ENCODE measurements at places on chromosomes 12 and 14. TPM values are rescaled to one million over a fixed set of nuclear protein-coding genes. Genes with fewer than 3 reads are reported as not detected.

The NEMF gene
- total RNA-seq = 72.0 TPM

The IFNG-AS1 gene
- total RNA-seq = not detected

The PRR4 gene
- 0.93 TPM for total RNA-seq

The SAMD4A gene
- total RNA-seq = 110 TPM

The RNF212B gene
- total RNA-seq = not detected

The MRPL51 gene
- total RNA-seq = 116 TPM

The PRKAB1 gene
- 20.8 TPM for total RNA-seq

The ACVRL1 gene
- total RNA-seq = 85.2 TPM

The PGF gene
- 2.9 TPM for total RNA-seq

DNA sequence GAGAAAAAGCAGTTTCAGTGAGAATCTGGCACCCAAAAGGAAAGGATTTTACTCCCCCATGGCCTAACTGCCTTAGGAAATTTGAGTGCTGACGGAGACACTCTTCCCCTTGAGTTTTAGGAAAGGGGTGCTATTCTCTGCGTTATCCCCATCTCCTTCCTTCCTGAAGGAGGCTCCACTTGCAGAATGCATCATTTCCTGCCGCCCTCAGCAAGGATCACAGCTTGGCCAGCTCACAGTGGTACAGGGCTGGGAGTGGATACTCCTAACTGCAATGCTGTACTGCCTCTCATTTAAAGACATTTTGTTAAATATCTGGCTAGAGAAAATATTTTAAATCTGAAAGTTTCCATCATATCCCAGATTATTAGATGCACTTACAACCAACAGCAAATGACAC lies 33.0 kb downstream of the RDH12 start:
- no peak for DNase-seq

DNA sequence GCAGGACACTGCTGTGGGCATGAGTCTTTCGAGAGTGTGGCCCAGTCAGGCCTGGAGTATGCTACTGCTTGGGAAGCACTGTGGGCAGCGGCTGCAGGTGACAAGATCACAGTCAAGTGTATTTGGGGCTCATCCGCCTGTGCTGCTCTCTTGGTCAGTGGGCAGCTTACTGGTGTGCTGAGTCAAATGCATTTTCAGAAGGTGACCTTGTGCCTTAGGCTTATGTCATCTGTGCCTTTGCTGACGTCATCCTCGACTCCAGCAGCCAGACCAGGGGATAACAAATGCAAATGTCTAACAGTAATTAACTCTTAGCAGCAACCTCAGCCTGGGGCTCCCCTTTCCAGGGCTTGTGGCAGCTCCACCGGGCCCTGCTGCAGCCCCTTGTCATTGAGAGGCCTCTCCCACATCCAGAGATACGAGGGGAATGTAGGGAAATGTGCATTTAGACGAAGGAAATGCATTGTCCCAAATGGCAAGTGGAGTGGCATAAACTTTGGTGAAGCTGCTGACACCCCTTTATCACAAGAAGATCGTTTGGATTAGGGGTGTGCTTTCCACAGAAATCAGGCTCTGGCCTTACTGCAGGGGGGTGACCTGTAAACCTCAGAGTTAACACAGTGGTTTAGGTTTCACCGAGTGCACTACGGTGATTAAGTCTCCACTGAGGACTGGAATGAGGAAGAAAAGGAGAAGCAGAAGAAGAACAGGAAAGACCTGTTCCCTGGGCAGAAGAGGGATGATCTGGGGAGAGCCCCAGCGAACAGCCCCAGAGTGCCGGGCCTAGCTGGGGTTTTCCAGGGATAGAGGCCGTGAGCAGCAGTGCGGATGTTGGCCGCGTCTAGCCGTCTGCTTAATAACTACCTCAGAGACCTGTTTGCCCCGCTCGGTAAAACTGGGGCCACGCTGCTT lies 39.7 kb downstream of the PSMA6 start:
- DNase-seq = peak; percentile 79

DNA sequence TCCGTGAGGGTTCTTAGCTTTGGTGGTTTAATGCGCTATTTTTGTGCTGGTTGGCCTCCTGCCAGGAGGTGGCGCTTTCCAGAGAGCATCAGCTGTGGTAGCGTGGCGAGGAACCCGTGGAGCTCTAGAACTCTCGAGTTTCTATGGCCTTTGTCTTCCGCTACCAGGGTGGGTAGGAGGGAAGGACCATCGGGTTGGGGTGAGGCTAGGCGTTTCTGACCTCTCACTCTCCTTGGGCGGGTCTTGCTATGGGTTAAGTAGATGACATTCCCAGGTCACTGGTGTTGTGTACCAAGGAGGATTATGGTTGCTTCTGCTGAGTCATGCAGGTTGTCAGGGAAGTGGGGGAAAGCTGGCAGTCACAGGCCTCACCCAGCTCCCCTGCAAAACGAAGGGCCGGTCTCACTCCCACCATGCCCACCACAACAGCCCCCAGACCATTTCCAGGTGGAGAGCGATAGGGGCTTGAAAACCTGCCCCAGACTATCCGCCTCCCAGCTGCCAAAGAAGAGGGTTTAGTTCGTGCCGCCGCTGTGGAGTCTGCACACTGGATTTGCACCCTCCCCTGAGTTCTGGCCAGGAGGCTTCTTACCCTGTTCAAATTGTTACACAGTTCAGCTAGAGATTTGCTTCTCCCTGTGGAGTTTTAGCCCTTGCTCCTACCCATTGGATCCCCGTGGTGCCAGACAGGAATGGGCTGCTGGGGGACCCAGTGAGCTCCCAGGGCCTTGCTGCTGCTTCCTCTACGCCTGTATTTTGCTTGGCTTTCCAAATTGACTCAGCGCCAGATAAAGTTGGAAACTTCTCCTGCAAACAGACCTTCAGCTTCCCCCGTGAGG lies 21.9 kb downstream of the RNFT2 start:
- DNase-seq = peak; percentile 71

DNA sequence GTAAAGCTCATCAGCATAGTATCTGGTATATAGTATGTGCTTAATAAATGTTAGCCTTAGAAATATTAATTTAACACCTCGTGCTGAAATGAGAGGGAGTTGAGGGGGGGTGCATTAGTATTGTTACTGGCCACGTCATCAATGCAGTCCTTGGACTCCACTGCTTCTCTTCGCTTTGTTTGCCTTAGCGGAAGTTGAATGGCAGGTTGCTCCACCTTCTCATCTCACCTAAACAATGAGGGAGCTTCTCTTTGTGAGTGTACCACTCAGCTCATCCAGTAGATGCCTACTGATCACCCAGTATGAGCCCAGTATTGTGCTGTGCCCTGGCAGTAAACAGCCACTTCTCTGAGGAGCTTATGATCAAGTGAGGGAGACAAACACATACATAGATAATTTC lies 4.5 kb downstream of the TMEM117 start:
- DNase-seq = no peak

- no peak for DNase-seq
These were observed 11.9 kb downstream of the MED13L start for GRCh38 chr12:116265351-116266147.

- no peak for DNase-seq
These were observed 42.1 kb downstream of the GRIP1 start for GRCh38 chr12:66636771-66637170.

GRCh38 chr14:77097006-77097699 lies 905 bp upstream of the CIPC start:
- DNase-seq = no peak

GRCh38 chr14:75320196-75320595 lies 41.6 kb downstream of the FOS start:
- DNase-seq = peak; percentile 49

DNA sequence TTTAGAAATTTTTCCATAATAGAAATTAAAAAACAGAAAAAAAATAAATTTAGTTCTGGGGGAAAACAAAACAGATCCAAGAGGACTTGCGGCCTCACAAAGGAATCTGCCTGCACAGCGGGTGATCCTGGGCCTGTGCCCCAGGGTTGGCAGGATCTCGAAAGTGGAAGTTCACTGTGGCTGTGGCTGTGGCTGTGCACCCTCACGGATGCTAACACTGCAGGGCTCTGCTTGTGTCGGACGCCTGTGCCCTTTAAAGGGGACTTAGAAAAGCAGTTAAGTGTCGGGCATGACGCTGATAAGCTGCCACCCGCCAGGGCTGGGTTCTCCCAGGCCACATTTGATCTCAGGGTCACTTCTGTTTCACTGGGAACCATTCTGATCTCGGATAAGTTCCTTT lies 209.1 kb downstream of the TTC7B start:
- peak; percentile 71 for DNase-seq

DNA sequence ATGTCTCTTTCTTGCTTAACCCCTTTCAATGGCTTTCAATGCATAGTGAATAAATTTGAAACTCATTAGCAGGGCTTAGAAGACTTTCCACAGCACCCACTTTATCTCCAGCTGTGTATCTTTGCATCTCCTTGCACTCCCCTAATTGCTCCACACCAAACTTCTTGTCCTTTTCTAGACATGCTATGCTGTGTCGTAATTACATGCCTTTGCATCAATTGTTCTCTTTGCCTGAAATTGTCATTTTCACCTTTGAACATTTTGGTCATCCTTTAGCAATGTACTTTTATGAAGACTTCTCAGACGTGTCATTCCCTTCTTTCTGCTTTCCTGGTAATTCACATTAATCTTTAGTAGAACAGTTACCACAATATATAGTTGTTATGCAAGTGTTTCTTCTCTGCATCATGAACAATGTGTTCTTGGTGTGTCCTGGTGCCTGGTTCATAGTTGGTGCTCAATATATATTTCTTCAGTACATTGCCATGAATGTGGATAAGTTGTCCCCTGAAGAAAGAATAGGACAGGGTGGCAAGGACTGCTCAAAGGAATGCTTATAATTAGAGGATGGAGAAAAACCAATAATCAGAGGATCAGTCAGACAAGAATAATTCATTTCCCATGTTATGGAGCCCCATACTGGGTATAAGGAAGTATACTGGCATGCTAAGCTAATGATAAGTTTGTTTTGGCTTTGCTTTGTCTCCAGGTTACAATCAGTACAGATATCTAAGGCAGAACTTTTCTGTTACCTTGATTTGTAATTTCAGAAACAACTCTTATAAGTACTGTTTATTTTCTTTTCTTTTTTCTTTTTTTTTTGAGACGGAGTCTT lies 27.2 kb downstream of the ARF6 start:
- DNase-seq = no peak

DNA sequence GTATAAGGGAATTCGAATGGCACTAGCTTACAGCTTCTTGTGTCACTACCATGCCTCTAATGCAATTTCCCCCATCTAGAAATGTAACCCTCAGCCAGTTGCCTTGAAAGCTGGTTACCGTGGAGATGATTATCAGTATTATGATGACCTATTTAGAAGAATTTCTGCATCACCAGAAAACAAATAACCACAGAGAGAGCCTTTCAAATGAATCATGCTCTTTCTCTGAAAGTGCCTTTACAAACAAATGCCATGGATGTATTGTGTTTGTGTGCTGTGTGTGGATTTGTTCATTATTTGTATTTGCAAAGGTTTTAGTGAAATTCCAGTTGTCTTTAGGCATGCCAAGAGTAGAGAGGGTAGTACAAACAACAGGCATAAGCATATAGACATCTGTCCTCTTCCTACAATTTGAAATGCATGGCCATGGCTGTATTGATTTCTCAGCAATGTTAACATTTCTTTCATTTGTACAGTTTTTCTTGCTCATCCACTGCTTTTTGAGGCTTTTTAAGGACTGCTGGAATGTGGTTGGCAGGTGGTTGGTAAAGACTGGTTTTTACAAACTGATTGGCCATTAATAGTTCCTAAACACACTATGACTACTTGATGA lies 266.5 kb downstream of the PAWR start:
- DNase-seq = no peak

- no peak for DNase-seq
These were observed 51.6 kb downstream of the KCNA1 start for GRCh38 chr12:4961311-4961710.

DNA sequence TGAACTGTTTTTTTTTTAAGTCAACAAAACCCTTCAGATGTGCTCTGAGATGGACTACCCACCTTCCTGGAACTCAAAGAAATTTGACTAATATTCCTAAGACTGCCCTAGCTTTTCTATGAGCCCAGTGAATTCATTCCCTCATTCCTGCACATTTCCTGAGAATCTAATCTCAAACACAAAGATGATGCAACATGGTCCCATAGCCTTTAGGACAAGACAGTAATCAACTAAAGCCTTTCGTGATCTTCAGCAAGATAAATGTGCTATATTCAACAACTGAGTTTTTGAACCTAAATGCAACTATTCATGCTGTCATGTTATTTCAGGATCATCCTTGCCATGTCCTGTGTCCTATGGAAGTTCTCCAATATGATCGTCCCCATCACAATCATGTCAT lies 5.0 kb downstream of the SETD3 start:
- DNase-seq = no peak

DNA sequence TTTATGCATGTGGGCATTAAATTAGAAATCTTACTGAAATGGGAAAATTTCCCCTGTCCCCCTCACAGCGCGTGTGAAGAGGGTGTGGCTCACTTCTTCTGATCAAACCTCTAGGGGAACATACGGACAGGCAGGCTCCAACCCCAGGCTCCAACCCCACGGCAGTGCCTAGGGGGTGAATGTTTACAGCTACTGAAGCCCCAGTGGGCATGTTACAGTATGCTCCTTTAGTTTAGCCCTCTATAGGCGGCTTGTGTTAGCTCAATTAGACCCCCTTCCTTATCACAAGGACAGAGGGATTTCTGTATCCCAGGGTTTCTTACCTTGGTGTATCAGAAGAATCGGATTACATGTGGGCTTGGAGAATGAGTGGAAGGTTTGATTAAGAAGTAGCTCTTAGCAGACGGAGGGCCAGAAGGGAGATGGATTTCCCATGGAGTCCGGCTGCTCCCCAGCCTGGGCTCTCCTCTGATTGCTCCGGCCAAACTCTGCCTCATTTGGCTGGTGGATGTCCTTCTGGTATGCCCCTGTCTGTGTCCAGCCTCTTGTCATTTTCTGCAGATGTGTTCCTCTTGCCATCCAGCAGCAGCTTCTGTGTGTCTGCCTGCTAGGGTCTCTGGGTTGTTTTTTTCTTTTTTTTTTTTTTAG lies 223.7 kb downstream of the TMTC2 start:
- no peak for DNase-seq

GRCh38 chr12:64773386-64773785 lies 14.2 kb upstream of the GNS start:
- DNase-seq = no peak

- no peak for DNase-seq
These were observed 9.1 kb downstream of the ATP6V0A2 start for GRCh38 chr12:123721245-123721644.

DNA sequence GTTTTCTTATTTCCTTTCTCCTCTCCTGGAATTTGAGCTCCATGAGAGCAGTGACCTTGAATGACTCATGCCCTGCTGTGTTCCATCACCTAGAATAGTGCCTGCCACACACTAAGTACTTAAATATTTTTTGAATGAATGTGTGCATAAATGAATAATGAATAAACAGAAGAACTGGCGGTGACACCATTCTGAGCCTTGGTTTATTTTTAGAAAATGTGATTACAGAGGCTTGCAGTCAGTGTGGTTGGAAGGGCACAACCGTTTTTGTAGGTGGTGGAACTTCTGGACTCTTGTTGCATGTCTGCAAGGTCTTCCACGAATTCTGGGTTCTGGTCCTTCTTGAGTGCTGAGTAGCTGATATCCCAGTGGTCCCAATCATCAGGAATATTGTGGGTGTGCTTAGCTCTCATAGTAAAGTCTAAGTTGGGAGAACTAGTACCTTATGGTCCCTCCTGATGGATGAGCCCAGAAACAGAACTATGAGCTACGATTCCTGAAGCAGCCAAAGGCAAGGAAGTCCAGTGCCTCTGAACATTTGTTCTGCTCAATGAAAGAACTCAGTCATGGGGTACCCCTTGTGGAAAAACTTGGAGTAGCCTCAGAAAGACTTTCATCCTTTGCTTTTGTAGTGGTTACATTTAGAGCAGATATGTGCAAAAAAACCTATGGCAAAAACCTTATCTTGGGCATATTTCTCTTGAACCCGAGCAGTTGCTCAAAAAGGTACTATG lies 28.8 kb upstream of the BHLHE41 start:
- DNase-seq = no peak

- no peak for DNase-seq
These were observed 1.2 kb downstream of the NTN4 start for GRCh38 chr12:95789126-95790032.

All from mesenteric fat pad (tissue), 1 donor.